ENCODE measurements at places on chromosomes 1 and 21. TPM values are rescaled to one million over a fixed set of nuclear protein-coding genes. Genes with fewer than 3 reads are reported as not detected.

GRCh38 chr1:1178794-1179331, 5.2 kb downstream of the TTLL10 start:
- DNase-seq: peak; percentile 3

Gene CLDN19
- total RNA-seq: not detected

Gene MAB21L3
- total RNA-seq: 0.18 TPM

DNA sequence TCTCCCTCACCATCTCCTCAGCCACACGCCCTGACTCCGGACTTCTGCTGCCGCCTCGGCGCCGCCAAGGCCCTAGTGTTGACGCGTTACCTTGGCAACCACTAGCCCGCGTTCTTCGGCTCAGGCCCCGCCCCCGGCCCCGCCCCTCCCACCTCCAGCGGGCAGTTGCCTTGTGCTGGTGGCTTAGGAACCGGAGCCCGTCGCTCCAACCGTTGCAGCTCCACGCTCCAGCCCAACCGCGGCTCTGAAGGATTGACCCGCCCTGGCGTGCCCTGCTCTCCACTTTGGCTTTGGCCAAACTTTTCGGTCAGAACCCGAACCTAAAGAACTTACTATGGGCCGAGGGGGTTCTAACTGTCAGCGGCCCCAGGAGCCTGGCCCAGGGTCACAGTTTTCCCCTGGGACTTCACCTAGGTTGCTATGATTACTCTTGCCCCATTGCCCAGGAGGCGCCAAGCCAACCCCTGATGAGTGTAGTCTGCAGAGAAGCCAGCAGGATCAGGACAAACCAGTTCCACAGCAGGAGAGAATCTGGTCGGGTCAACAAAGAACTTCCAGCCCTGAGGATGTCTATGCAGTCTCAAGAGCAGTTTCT, at the start of gene CFAP45:
CFAP45 (minus strand) TSS at position 80 of the 595 bp plus-strand sequence; CDS start at position 13, 67 bp downstream.
- DNase-seq: peak; percentile 86

DNA sequence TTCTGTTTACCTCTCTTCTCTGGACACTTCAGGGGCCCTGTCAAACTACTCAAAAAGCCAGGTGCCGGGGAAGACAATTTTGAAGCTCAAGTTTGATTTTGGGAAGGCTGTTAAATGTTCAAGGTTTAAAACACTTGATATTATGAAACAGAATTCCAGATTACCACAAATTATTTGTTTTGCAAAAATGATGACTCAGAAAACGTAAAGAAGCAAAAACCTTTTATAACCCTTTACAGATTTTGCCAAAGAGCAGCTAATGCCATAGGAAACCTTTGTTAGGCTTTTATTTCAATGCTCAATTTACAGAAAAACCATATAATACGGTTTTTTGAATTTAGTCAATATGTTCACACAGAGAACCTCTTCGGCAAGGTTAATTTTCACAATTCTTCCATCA, 593.4 kb upstream of the ZP4 start:
- DNase-seq: no peak

Gene ATP6V1G3
- total RNA-seq: not detected

GRCh38 chr1:85244271-85245061, 15.0 kb downstream of the C1orf52 start:
- no peak for DNase-seq

DNA sequence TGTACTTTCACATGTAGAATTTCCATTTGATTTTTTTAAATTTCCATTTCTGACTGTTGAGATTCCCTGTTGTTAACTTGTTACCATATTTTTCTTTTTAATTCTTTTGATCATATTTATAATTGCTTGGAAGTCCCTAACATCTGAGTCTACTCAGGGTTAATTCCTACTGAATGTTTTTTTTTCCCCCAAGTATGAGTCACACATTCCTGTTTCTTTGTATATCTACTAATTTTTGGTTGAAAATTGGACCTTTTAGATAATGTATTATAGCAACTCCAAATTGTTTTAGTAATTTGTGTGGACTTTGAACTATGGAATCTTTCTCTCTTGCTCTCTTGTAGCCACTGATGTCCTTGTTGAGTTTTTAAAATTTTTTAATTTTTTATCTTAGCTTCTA, 54.6 kb downstream of the STXBP3 start:
- DNase-seq: no peak

- DNase-seq: no peak
Measured at GRCh38 chr1:87210151-87210550, 118.5 kb upstream of the LMO4 start.

DNA sequence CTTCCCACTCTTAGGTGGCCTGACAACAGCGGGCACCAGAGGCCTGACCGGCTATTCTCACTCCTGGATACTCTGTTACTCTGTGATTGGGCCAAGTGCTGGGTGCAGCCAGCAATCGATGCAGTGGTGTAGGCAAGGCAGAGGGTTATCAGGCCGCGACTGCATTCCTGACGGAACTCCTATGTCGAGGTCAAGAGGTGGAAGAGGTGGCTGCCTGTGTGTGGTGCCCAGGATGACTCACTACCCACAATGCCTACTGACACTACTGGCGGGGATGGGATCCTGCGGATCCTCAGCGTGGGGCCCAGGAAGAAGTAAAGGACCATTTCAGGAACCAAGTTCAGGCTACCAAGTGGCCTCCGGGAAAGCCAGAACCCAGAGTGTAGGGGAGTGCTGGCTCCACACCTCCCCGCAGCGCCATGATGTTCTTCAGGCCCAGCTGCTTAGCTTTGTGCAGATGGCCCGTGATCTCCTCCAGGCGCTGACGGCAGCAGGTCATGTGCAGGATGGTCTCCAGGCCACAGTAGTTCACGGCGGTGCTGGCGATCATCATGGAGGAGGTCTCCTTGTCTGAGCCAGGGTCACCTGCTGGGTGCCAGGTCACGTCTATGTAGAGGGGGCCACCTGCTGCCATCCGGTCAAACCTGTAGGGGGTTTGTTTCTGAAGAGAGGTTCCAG, 4.9 kb downstream of the MTHFR start:
- no peak for DNase-seq

Gene SPATA17
- 0.36 TPM for total RNA-seq

GRCh38 chr1:153698020-153698922, 19.8 kb downstream of the NPR1 start:
- DNase-seq: peak; percentile 73

Gene SMPDL3B
- total RNA-seq: 3.3 TPM

GRCh38 chr1:46616277-46617107, at the start of gene MOB3C:
MOB3C (minus strand) TSS chr1:46616811; CDS start chr1:46613321, 3,490 bp downstream.
- DNase-seq: peak; percentile 62

DNA sequence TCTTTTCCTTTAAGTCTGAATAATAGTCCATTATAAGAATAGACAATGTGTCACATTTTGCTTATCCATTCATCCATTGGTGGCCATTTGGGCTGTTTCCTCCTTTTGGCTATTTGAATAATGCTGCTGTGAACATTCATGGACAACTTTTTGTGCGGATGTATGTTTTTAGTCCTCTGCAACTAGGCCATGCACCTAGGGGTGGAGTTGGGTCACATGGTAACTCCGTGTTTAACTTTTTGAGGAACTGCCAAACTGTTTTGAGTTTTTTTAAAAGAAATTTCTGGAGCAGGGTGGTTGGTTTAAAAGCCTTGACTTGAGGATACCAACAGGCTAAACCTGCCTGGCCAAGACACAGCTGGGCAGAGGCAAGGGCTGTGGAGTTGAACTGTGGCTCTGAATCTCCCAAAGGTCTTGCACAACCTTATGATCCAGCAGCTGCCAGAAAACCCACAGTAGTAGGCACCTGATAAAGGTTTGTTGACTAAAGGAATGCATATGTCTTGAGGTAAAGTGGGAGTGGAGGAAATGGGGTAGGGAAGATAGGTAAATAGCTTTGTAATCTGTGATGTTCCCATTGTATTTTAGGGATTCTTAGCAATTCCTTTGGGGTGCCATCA, 5.6 kb upstream of the RPTN start:
- no peak for DNase-seq

DNA sequence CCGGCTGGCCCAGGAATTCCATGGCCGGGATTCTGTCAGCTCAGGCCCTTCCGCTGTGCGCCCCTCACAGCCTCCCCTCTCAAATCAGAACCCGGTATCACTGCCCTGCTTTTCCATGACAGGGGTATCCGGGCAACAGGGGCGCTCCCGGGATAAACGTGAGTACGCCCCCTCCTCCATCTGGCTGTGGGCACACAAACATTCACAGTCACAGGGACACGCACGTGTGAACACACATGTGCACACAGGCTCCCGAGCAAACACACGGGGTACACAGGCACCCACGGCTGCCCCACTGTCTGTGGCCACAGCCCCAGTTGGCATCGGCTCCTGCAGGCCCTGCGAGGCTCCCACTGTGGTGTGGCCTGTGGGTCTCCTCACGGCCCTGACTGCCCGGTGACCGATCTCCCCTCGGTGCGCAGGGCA, 16.7 kb downstream of the COL6A1 start:
- DNase-seq: no peak

DNA sequence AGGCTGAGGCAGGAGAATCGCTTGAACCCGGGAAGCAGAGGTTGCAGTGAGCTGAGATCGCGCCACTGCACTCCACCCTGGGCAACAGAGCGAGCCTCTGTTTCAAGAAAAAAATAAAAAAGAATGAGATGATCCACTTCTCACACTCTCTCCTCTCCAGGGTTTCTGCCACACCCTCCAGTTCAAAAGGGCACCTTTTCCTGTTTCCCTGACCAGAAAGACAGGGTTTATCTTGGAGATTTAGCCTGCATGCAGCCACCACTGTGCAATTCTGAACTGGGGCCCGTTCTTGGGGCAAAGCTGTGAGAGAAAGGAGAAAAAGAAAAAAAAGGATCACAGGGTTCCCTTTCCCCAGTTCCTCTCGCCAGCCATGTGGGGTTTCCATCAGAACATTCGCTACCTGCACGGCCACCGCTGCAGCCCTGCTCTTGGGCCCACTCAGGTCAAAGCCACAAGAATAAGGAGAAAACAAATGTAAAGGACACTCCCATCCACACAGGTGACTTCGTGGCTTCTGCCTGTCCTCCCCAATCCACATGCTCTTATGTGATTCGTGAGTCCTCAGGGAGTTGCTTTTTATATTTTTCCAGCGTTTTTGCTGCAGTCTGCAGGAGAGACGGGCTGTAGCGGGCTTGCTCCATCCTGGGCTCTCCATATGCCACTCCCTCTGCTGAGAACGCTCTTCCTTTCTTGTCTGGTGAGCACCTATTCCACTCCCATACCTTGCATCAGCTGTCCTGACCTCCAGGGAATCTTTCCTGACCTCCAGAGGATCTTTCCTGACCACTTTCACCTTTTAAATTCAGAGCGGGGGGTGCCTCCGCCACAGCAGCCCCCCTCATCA, 26.4 kb downstream of the GNG4 start:
- no peak for DNase-seq

Gene NRIP1
- 72.1 TPM for total RNA-seq

DNA sequence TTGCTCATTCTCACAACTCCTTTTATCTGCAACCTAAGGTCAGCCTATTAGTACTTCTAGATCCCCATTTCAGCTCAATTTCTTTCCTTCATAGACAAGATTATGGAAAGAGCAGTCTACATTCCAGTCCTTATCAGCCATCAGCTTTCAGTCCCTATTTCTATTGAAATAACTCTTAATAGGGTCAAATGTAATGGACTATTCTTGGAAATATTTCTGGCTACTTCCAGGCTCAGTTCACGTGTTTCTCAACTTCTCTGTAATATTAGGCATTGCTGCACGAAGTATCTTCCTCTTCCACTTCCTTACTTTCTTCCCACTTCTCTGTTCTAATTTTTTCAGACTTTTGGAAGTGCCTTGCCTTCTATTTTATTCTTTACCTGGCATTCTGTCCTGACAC, 232.9 kb upstream of the USP25 start:
- no peak for DNase-seq

Gene RHOU
- total RNA-seq: 10.2 TPM

DNA sequence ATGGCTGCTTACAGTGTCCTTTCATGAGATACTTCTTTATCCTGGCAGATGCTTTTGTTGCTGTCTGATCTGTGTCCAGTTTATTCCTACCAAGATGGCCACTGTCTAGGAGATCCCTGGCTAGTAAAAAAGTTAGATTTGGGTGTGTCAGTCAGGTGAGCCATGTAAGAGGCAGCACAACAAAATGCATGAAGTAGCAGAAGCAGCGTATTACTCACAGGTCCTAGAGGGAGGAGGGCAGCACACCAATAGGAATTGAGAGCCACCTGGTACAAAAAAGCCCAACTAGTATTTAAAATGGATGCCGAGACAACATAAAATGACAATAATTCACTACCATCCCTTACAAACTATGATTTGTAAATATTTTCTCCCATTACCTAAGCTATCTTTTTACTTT, 22.8 kb upstream of the ZNF697 start:
- no peak for DNase-seq

DNA sequence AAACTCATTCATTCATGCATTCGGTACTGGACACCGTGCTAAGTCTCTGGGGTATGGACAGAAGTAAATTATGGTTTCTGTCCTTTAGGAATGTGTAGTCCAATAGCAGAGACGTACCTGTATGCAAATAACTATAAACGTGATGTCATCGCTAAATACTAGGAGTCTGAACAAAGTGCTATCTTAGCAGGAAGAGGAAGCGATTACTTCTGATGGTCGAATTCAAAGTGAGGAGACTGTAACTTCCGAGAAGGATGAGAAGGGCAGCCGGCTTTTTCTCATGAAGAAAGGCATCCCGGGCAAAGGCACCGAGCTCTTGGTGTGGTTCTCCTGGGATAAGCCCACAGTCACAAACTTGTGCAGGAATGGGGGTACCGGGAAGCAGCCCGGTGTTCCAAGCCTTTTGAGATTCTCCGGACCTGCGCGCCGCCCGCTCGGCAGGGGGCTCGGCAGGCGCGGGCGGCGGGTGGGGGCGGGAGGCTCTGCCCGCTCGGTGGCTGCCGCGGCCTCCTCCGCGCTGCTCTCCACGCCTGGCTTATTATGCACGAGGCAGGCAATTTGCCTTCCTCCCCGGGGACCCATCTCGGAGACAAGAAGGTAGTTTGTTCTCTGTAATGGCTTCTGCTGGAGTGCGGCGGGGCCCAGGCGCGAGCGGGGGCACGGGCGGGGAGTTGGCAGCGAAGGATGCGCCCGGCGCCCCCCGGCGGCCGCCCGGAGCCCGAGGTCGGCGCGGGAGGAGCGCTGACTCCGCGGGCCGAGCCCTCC, 67.5 kb upstream of the CD1D start:
- peak; percentile 70 for DNase-seq

GRCh38 chr21:39852021-39852721, 15.1 kb upstream of the PCP4 start:
- DNase-seq: no peak

Gene IFI44
- 0.69 TPM for total RNA-seq

- DNase-seq: no peak
Measured at GRCh38 chr1:188599313-188599712, 1770.6 kb downstream of the PLA2G4A start.

Gene MARCKSL1
- total RNA-seq: 730 TPM
